ENCODE measurements at places on chromosomes 11 and 22.

DNA sequence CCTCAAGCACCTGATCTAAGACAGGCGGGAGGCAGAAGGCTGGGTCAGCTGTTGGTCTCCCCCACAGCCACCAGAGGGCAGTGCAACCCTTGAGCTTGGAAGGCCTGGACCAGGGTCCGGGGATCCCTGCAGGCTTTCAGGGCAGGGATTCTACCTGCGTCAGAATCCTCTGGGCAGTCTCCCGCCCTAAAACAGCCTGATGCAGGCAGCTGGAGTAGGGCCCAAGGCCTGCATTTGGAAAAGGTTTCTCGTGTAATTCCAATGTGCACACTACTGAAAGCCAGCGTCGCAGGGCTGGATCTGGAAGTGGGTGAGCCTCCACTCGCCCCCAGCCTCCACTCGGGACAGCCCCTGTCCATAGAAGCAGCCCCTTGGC is 31.8 kb downstream of the BID start:
- peak; percentile 45 for DNase-seq

- no peak for DNase-seq
Measured at GRCh38 chr11:111441443-111441842, 62.4 kb upstream of the POU2AF1 start.

GRCh38 chr22:35834061-35834460 is 116.4 kb downstream of the APOL5 start:
- no peak for DNase-seq

DNA sequence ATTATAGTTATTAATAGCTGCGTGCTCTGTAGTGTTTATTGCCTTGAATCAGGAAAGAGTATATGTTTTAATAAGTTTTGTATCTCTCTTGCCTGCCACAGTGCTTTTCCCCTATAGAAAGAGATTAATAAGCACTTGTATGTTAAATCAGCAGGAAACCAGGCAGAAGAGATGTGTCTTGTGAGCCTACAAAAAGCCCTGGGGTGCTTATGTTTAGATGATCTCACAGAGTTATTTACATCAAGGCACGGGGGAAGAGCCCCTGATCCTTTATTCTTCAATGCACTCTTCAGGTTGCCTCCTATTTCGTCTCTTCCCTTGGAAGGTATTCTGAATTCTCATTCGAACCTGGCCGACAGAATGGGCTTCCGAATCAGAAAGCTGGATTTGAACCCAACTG is 183.0 kb downstream of the MAML2 start:
- no peak for DNase-seq

GRCh38 chr11:45323601-45324249 is 37.6 kb upstream of the SYT13 start:
- DNase-seq, result no peak

DNA sequence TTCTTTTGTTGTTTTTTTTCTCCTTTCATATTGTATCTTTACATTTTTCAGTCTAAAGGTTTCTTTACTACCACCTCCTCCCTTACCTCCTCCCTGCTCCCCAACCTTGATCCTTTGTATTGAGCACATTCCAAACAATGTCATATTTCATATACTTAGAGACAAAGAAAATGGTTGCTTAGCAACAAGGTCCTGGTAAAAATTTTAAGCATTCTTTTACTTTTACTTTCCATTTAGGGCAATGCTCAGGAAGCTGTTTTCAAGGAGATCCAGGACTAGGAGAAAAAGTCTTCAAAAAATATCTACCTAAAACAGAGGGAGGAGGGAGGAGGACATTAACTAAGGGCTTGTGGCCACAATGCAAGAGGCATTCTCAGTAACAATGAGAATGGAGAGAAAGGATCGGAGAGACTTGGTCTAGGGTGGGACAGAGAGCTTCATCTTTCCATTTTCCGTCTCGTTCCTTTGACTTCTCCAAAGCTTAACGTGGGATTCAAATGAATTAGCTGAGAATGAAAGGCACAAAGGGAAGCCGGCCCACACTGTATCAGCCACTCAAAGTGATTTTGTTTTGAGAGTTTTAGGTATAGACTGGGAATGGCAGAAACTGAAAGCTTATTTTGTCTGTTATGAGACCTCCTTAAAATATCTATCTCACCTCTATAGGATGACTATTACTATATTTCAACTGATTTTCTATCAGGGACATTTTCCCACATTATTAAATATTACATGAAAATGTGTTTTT is 455.7 kb downstream of the RAB38 start:
- DNase-seq, result no peak

GRCh38 chr22:32048069-32048468 is 5.0 kb downstream of the SLC5A1 start:
- no peak for DNase-seq
